Stimulated activated naive CD8-positive, alpha-beta T cell treated with anti-CD3 and anti-CD28 coated beads, Interleukin-15, Interleukin-2, amounts not matched to agents 100 U/mL and 50 U/mL, for 24 hours (primary cell): ENCODE measurements at places on chromosomes 16 and 17.
A peak's percentile ranks its signal among the peaks of the same experiment; 100 is the strongest.

DNA sequence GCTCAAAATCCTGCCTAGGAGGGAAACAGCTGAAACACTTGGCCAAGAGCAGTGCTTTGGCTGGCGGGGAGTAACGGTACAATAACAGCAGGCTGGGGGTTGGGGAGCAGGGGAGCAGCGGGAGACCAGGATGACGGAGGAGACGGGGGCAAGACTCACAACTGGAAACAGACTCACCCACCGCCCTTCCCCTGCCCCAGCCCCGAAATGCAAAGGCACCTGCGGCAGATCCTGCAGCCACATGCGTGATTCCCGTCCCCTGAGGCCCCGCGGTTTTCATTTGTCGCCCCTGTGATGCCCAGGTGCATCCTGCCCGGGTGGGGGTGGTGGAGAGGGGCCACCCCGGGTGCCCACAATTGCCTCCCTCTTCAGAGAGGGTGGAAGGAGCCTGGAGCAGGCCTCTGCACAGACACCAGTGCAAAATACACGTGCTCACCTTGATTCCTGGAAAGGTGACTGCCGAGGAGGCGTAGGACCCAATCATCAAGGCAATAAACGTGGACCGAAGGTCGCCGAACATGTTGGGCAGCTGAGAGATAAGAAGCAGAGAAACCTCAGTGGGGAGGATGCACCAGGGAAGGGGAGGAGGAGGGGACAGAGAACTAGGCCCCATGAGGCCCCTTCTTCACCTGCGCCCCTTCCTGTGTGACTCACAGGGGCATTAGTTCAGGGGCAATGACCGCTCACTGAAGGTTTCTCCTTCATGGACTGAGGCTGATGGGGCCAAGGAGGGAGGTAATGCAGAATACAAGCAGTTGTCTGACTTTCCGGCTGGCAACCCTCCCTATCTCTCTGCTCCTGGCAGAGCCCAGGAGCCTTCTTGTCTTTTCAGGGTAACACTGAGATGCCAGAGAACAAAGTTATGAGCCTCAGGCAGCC, 30.4 kb upstream of the PITPNA start:
- DNase-seq = peak; percentile 62

DNA sequence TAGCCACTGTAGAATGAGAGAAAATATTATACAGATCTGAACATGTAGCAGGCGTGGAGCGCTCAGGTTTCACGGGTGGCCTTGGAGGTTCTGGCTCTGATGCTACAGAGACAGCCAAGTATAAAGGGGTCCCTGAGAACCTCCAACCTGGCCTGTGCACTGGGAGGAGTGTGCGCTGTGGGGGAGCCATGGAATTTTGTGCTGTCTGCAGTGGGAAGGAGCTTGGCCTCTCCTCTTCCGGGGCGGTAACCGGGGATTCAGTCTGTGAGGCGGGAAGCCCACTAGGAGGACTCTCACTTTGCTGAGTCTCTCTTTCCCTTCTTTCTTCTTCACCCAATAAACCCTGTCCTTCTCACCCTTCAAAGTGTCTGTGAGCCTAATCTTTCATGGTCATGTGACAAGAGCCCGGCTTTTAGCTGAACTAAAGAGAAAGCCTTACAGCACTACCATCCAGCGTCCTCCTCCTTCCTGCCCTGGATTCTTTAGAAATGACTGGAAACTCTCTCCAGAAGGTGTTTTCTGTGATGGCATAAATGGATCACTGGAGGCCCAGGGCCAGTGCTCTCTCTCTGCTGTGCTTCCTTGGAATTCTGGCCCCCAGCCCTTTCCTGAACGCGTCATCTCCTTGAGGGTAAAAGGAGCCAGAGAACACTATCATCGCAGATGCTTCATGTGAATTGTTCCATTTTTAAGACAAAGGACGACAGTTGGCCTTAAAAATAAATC, 232.1 kb upstream of the CACNG5 start:
- no peak for DNase-seq

DNA sequence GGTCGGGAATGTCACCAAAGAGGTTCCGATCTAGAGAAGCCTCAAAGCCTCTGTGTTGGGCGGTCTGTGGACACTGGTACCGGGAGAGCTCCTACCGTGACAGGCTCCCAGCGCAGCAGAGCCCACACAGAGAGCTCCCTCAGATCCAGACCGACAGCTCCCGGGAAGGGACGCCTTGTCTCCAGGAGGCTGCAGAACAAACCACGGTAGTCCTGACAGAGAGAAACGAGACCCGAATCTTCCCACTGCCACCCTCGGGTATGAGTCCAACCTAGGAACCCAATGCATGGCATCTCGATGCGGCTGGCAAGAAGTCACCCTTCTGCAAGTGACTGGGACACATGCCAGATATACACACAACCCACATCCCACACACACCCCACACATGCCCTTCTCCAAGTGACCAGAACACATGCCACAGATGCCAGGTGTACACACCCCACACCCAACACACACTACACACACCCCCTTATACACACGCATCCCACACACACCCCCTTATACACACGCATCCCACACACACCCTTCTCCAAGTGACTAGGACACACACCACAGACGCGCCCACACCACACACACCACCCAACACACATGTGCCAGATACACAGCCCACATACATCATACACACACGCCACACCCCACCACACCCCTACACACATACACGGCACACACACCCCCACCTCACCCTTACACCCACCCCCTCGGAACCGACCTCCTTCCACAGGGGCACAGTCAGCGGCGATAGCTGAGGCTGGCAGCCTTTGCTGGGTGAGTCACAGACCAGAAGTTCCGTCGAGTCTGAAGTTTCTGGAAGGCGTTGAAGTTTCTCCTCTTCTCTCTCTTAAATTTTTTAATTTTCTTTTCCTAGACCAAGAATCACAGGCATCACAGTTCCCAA, 15.9 kb upstream of the CYTH1 start:
- DNase-seq = no peak

DNA sequence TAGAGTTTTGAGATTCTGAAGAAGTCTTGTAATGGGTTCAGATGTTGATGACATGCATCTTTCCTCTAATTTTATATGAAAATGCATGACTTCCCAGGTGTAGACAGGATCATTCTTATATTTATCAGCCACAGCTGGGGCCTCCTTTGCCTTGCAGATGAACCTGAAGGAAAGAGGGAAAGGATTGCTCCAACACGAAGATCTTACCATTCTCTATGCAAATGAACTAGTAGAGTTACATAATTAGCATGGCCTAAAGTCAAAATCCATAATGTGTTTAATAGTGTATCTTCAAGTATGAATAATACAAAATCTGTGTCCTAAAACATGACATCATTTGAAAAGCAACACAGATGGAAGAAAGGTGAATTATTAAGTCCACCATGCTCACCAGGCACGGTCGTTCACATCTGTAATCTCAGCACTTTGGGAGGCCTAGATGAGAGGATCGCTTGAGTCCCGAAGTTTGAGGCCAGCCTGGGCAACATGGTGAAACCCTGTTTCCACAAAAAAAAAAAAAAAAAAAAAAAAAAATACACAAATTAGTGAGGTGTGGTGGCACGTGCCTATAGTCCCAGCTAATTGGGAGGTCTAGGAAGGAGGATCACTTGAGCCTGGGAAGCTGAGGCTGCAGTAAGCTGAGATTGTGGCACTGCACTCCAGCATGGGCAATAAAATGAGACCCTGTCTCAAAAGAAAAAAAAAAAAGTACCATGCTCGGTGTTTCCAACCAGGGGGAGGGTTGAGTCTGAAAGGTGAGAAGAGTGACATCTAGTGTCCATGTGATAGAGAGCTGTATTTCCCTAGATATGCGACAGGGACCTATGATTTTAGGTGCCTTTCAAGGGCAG, 6.3 kb downstream of the VWA3A start:
- no peak for DNase-seq

DNA sequence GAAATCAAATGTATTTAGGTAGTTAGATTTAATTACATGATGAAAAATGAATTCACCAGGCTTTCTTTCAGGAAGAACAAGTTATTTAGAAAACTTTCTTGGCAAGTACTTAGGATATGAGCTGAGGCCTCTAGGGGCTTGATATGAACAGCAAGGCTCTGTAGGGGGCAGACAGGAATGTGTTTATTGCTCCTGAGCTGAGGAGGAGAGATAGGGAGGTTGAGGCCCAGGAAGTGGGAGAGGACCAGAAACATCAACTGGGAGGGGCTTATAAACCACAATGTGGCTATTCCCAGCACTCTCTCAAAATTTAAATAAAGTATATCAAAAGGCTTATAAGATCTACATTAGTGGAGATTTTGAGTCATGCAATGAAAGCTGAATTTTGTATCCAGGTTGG, 154.0 kb upstream of the MAF start:
- DNase-seq = no peak

GRCh38 chr17:40480501-40481003, 20.9 kb downstream of the TNS4 start:
- DNase-seq = peak; percentile 86

DNA sequence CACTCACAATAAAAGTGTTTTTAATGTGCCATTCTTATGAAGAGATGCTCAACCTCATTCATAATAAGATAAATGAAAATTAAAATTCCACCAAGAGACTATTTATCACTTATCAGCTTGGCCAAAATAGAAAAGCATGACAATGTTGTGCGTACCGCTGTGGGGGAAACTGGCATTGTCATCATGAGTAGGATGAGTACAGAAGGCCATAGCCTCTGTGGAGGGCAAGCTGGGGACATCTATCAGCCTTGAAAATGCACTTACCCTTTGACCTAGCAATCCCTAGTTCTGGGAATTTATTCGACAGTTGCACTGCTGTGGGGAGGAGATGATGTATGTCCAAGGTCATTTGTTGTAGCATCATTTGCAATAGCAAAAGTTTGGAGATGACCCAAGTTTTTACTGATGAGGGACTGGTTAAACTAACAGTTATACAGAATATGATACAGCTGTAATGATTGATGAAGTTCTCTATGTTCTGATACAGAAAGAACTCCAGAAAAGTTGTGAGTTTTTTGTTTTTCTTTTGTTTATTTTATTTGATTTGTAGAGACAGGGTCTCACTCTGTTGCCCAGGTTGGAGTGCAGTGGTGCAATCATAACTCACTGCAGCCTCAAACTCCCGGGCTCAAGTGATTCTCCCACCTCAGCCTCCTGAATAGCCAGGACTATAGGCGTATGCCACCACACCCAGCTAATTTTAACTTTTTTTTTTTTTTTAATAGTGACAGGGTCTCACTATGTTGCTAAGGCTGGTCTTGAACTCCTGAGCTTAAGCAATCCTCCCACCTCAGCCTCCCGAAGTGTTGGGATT, 13.7 kb upstream of the PRKCB start:
- DNase-seq = no peak

DNA sequence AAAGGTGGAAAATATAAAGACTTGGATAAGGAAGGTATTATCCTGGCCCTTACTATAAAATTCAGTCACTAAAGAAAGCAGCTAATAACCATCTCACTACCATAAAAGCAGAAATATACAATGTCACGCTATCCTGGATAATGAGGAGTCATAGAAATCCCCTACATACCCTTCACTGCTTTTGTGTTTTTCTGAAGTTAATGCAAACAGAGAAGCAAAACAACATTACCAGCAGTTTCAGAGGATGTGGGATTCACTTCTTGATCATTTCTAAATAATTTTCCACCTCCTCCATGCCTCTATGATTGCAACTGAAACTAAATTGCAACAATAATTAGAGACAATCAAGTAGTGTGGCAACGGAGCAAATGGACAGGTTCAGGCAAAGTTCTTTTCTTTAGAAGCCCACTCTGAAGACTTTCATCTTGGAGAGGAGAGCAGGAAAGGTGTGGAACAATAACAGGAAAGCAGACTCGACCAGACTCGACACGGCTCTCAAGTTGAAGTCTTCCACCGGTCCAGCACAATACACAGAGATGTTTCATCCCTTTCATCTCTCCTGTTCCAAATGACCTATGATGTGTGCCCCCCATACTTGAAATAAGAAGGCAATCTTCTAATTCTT, 10.2 kb downstream of the CYTH1 start:
- no peak for DNase-seq

DNA sequence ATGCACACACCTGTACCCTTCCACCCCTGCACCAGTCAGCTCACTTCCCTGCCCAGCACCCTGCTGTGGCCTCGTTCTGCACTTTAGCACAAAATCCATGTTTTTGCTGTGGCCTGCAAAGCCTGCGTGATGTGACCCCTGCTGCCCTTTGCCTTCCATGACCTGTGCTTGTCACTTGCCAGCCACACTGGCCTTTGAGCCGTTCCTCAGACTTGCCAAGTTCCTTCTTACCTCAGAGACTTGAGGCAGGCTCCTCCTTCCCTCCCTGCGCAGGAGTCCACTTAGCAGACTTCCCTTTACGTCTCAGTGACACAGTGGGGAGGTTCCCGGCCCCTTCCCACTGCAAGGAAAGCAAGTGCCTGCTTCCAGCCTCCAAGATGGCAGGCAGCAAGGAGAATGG, 134.7 kb downstream of the SNX29 start:
- DNase-seq = no peak

DNA sequence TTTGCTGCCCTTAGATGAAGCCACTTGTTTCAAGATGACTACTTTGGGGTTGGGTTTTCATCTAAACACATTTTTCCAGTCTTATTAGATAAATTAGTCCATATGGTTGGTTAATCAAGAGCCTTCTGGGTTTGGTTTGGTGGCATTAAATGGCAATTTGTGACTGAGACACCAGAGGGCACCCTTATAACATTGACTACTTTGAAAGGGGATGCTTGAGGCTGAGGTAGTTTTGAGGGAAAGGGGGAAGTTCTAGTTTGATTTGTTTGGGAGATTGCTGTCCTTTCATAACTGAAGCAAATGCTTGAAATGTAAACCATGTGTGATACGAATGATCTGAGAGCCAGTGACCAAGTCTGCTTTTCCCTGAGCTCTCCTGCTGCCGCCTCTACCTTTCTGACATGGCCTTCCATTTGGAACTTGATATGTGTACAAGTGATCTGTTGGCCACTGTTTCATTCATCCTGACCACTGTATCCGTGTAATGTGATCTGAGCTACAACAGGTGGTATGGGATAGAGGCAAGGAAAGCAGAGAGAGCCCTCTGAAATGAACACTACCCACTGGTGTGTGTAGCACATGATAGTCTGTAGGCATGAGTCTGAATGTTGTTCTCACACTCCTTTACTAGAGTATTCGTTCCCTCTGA, 5.8 kb upstream of the RARA start:
- no peak for DNase-seq

DNA sequence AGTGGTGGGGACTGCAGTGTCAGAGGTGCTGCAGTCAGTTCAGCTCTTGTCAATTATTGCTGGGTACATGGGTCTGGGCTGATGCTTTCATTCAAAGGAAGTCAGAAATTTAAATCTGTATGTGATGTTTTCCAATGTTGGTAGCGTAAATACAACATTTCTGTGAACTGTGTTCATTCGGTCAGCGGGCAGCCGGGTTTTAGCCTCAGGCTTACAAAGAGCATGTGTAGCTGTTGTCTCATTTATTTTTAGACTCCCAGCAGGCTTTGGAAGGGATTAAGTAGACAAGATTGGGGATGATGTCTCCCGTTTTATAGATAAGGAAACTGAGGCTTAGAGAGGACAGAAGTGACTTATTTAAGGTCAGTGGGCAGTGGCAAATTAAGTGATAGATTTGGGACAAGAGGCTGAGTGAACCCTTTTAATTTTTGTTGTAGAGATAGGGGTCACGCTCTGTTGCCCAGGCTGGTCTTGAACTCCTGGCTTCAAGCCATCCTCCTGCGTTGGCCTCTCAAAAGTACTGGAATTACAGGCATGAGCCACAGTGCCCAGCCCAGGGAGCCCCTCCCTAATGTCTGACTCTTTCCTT, 8.1 kb downstream of the AQP8 start:
- no peak for DNase-seq
